Common myeloid progenitor, CD34-positive (primary cell): ENCODE measurements at places on chromosomes 6 and 20.

- H3K4me3 ChIP-seq: no peak overlapping the region
- no peak for DNase-seq
- peaks cover 2% of the 10 kb centered on the region for H3K27me3 ChIP-seq
- peaks cover 24% of the 10 kb centered on the region for H3K4me1 ChIP-seq
- no peaks in the 10 kb centered on the region for H3K36me3 ChIP-seq
- H3K27ac ChIP-seq: no peak overlapping the region
These were observed 62.0 kb downstream of the GFOD1 start for GRCh38 chr6:13425270-13425873.

GRCh38 chr20:8018958-8019245, 659 bp downstream of the TMX4 start:
- H3K27me3 ChIP-seq: no peaks in the 10 kb centered on the region
- peaks cover 18% of the 10 kb centered on the region for H3K4me1 ChIP-seq
- peak overlapping the region; percentile 77 for H3K4me3 ChIP-seq

DNA sequence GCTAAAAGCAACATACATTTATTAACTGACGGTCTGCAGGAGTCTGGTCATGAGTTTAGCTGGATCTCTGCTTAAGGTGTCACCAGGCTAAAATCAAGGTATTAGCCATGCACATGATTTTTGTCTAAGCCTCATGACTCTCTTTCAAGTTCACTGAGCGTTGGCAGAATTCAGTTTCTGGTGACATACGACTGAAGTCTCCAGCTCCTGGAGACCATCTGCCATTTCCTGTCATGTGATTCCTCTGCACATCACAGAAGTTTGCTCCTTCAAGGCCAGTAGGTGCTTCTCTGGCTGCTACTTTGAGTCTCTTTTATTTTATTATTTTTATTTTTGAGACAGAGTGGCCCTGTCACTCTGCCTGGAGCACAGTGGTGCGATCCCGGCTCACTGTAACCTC, 148.4 kb upstream of the EYA4 start:
- H3K27ac ChIP-seq: no peak overlapping the region
- H3K27me3 ChIP-seq: peaks cover 2% of the 10 kb centered on the region
- DNase-seq: no peak
- no peak overlapping the region for H3K4me3 ChIP-seq
- H3K4me1 ChIP-seq: no peaks in the 10 kb centered on the region
- H3K36me3 ChIP-seq: no peaks in the 10 kb centered on the region

GRCh38 chr6:152632121-152632782, 4.9 kb downstream of the SYNE1 start:
- H3K36me3 ChIP-seq: no peaks in the 10 kb centered on the region
- no peak overlapping the region for H3K4me3 ChIP-seq
- DNase-seq: no peak
- no peaks in the 10 kb centered on the region for H3K27me3 ChIP-seq
- peaks cover 16% of the 10 kb centered on the region for H3K4me1 ChIP-seq
- no peak overlapping the region for H3K27ac ChIP-seq

- no peak for DNase-seq
- no peaks in the 10 kb centered on the region for H3K4me1 ChIP-seq
- H3K36me3 ChIP-seq: peaks cover 7% of the 10 kb centered on the region
- H3K27me3 ChIP-seq: no peaks in the 10 kb centered on the region
- H3K27ac ChIP-seq: no peak overlapping the region
These were observed 22.2 kb upstream of the MRPS10 start for GRCh38 chr6:42239736-42240375.

DNA sequence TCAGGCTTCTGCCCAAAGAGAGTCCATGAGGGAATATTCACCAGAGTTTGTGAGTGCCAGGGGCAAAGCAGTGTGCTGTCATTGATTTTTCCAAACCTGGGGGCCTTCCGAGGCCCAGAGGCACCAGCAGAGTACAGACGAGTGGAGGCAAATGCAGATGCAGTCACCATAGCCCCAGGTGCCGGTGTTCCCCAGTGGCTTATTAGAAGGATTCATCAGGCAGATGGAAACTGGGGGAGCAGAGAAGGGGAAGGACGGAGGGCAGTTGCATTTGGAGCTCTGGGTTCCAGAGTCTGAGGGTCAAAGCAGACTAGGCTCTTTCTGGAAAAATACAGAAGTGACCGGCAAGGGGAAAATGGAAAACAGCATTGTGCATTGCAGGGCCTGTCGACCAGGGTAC, 184.2 kb downstream of the ANKRD60 start:
- H3K4me3 ChIP-seq: no peak overlapping the region
- no peak for DNase-seq
- H3K27ac ChIP-seq: no peak overlapping the region
- H3K36me3 ChIP-seq: no peaks in the 10 kb centered on the region
- no peaks in the 10 kb centered on the region for H3K4me1 ChIP-seq

DNA sequence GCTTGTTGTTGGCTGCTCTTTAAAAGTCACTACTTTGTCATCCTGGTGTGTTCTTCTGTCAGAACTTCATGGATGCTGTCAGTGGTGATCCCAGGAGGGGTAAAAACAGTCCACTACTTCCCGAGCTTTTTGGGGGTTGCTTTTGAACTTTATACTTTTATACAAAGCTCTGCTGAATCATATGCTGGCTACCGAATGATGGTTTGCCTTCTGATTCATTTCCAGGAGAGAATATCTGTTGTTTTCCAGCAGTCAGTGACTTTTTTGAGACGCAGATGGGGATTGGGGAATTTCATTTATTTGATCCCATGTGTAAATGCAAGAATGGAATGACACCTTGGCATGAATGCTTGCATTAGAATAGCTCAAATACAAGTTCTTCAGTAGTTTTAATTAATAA, 32.7 kb upstream of the COL10A1 start:
- no peak overlapping the region for H3K4me3 ChIP-seq
- no peaks in the 10 kb centered on the region for H3K27me3 ChIP-seq
- no peaks in the 10 kb centered on the region for H3K36me3 ChIP-seq
- H3K4me1 ChIP-seq: peaks cover 5% of the 10 kb centered on the region
- DNase-seq: no peak

DNA sequence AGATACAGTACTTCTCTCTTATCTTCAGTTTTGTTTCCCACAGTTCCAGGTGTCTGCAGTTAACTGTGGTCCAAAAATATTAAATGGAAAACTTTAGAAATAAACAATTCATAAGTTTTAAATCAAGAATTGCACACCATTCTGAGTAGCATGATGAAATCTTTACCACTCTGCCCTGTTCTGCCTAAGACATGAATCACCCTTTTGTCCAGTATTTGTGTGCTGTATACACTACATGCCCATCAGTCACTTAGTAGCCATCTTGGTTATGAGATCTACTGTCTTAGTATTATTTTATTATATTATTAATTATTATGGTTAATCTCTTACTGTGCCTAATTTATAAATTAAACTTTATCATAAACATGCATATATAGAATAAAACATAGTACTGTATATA, 279.0 kb downstream of the OGFRL1 start:
- H3K27me3 ChIP-seq: no peaks in the 10 kb centered on the region
- H3K4me3 ChIP-seq: no peak overlapping the region
- no peak for DNase-seq
- no peak overlapping the region for H3K27ac ChIP-seq
- no peaks in the 10 kb centered on the region for H3K4me1 ChIP-seq

GRCh38 chr6:42987533-42988451, 3.4 kb downstream of the PPP2R5D start:
- no peak overlapping the region for H3K4me3 ChIP-seq
- H3K27me3 ChIP-seq: no peaks in the 10 kb centered on the region
- peaks cover 40% of the 10 kb centered on the region for H3K36me3 ChIP-seq
- H3K27ac ChIP-seq: no peak overlapping the region

GRCh38 chr6:50849796-50850180, 31.1 kb downstream of the TFAP2B start:
- peaks cover 12% of the 10 kb centered on the region for H3K4me1 ChIP-seq
- no peak for DNase-seq
- peaks cover 41% of the 10 kb centered on the region for H3K27me3 ChIP-seq
- no peak overlapping the region for H3K4me3 ChIP-seq

GRCh38 chr20:58401162-58401561, 12.1 kb downstream of the VAPB start:
- H3K27me3 ChIP-seq: no peaks in the 10 kb centered on the region
- no peaks in the 10 kb centered on the region for H3K36me3 ChIP-seq
- no peak overlapping the region for H3K27ac ChIP-seq

DNA sequence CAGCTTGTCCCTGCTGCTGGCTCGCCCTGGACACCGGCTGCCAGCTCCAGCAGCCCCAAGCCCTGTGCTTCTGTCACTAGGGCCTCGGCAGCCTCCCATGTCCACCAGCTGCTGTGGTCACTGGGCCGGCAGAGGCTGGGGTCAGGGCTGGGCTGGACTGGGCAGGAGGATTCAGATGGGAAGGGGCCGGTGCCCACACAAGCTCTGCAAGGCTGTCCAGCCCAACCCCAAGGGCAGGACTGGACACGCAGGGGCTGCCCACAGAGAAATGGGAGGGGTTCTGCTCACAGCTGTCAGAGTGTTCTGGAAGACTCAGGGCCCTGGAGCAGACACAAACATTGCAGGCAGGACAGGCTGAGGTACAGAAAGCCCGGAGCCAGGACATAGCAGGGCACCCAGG, 65.6 kb downstream of the ADNP start:
- no peaks in the 10 kb centered on the region for H3K4me1 ChIP-seq
- H3K36me3 ChIP-seq: no peaks in the 10 kb centered on the region
- no peak overlapping the region for H3K4me3 ChIP-seq

DNA sequence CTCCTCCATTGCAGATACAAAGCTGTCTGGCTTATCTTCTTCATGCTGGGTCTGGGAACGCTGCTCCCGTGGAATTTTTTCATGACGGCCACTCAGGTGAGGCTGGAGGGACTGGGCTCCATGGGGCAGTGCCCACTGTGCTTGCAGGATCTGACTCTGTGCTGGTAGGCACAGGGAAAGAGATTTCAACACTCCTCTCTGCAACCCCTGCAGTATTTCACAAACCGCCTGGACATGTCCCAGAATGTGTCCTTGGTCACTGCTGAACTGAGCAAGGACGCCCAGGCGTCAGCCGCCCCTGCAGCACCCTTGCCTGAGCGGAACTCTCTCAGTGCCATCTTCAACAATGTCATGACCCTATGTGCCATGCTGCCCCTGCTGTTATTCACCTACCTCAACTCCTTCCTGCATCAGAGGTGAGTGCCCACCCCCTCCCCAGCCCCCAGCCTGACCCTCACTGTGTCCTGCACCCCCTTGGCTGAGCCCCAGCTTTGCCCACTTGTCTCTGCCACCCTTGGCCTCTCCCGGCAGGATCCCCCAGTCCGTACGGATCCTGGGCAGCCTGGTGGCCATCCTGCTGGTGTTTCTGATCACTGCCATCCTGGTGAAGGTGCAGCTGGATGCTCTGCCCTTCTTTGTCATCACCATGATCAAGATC, 6.1 kb downstream of the SLC29A1 start:
- peaks cover 68% of the 10 kb centered on the region for H3K36me3 ChIP-seq
- DNase-seq: no peak
- H3K4me1 ChIP-seq: peaks cover 37% of the 10 kb centered on the region
- H3K4me3 ChIP-seq: no peak overlapping the region

DNA sequence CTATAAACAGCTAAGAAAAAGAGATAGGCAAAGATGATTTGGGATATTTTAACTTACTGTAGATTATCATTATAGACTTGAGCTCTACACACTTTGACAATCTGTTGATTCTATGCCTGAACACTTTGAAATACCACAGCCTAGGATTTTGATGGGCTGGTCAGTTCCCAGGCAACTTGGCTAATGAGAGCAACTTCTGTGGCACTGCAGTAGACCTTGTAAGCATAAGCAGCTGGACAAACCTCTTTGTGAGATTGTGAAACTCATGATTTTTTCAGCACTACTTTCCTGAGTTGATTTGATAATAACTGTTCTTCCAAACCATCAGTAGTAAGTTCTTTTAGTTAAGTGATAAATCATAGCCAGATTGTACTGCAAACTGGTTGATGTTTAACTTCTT, 27.1 kb upstream of the ELOVL5 start:
- no peaks in the 10 kb centered on the region for H3K36me3 ChIP-seq
- no peaks in the 10 kb centered on the region for H3K4me1 ChIP-seq
- H3K27ac ChIP-seq: no peak overlapping the region

DNA sequence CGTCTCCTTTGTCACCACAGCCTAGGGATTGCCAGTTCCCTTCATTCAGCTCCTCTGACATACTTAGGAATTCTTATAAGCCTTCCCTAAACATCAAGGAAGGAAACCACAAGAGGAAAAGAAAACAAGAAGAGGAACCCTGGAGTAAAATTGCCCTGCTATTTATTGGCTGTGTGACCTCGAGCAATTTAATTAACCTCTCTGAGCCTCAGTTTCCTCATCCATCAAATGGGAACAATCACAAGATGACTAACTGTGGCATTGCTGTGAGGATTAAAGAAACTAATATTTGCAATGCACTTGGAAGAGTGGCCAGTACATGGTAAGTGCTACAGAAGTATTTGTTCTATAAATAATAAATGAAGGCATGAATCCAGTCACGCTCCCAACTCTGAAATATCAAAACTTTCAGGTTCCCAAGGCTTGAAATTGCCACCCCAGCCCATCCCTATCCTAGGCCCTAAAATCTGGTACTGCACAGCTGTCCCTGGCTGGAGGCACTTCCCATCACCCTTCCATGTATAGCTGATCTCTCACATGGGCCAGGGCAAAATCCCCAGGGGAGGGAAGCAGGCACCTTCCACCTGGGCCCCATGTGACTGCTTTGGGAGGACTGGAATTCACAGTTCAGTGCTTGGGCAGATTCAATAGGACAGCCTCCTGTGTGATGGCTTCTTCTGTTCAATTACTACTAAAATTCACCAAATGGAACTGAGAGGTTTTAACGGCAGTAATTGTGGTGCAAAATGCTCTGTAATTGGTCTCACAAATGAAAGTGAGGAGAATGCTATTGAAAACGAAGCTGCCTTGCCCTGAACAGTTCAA, 78.0 kb upstream of the MAFB start:
- no peak for DNase-seq
- no peaks in the 10 kb centered on the region for H3K27me3 ChIP-seq
- H3K36me3 ChIP-seq: no peaks in the 10 kb centered on the region
- H3K4me3 ChIP-seq: no peak overlapping the region
